ENCODE measurements at places on chromosomes 1 and 21.

DNA sequence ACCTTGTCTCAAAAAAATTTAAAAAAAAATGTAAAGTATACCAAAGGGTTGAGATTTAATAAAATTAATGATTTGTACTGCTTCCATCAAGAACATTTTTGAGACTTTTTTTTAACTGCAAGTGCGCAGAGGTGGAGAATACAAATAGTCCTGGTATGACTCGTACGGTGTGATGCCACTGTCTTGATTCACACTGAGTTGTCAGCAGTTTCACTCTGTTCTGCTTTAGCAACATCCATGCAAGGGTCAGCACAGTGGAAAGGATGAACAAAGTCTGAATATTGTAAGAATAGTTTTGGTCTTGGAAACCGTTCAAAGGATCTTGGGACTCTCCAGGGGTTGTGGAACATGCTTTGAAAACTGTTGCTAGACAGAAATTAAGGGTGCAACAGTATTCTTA is 40.2 kb downstream of the EXO1 start:
- DNase-seq = peak; percentile 40

DNA sequence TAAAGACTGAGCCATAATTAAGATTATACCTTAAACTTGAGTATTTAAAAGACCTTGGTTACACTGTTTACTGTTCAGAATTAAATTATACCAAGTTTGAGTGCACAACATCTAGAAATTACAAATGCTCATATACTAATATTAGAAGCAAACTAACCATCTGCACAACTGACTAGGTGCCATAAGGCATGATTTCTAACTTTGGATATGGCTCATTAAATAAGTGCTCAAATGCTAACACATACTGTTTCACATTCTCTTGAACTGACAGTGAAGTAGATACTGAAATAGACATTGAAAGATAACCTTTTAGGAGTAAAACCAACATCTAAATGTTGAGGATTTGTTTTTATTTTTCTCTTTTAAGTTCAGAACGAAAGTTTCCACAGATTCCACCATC is 74.1 kb downstream of the PRKAA2 start:
- no peak for DNase-seq

DNA sequence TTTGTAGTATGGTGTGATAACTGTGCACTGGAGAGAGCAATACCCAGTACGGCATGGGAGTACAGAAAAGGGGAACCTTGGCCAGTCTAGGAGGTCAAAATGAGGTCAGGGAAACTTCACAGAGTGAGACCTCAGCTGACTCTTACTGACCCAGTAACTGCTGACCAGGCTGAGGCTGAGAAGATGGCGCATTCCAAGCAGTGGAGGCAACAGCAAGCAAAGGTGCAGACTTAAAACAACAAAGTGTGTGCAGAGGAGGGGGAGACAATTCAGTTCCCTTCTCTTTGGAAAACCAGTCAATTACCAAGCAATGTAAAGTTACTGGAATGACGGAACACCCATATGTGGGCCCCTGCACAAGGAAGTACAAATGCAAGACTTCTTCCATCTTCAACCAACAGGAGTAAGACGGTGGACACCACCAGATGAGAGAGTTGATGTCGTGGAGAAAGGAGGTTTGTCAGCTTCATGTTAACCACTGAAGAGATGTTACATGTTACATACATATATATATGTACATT is 54.6 kb upstream of the PRDX6 start:
- DNase-seq = no peak

- DNase-seq = no peak
Observed at GRCh38 chr1:227560393-227561173, 2.8 kb upstream of the ZNF678 start.

DNA sequence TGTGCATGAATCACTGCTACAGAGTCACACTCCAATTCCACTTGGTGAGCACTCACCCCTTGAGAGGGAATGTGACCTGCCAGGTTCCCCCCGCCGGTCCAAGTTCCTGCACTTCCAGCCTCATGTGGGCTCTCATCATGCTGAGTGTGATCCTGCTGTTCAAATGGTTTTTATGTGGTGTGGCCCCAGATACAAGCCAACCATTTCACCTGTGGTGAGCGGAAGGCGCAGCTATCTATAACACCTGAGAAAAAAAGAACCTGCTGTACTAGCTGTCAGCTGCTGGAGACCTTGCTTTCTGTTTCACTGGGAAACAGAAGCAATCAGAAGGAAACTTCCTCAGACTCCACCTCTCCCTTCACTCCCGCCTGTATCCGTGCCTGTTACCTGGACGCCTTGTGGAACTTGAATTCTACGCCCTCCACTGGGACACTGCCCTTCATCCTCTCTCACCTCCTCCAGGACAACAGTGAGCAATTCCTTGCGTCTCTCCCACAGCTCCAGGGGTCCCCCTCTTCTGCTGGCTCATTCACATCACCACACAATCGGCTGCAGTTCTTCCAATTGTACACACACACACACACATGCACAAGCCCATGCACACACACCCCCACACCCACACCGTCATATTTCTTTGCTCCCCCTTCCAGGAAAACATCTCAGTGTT is 64.4 kb upstream of the RPL11 start:
- DNase-seq = no peak

DNA sequence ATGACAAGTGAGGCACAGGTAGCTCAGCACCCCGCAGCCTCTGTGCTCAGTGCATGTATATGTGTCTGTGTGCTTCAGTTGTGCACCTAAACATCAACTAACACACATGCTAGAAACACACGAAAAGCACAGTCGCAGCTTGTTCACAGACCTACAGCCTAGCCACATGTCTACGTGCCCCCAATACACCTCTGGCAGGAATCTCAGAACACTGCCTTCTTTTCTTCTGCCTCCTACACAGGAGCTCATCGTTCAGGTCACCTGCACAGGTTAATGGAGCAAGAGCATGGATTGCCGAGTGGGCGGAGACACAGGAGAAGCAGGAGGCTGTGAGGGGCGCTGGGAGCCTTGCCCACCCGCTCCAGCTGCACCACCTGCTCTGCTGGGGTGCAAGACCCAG is 31.7 kb downstream of the CTNNBIP1 start:
- DNase-seq = no peak

GRCh38 chr1:218468711-218469110 is 123.6 kb downstream of the TGFB2 start:
- no peak for DNase-seq

DNA sequence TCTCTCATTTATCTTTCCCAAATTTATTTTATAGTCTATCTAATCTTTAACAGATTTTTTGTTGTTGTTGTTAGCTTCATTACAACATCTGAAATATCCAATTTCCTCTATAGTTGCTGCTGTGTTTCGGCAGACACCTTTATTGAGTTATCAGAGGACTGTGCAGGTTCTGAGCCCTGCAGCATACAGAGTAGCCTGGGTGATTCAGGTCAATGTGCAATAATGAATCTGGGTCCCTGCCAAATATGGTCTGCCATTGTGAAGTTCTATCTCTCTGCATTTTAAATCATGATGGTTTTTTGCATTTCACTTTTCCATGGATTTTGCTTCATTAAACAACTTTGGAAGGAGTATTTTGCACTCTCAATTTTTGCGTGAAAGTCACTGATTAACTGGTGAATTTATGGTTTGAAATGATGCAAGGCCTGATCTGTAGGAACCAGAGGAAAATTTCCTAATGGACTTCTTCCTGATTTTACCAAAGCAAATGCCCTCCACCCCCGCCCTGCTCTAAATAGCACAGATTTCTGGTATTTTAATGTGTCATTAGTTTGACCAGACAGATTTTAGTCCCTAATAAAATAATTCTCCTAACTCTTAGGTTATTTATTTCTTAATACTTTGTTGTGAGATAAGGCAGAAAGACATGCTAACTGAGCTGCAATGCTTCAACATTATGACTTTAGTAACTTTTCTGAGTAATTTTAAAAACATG is 402.3 kb downstream of the PTBP2 start:
- DNase-seq = no peak

- DNase-seq = no peak
Observed at GRCh38 chr1:37036667-37037053, 2.3 kb upstream of the GRIK3 start.

GRCh38 chr1:37759451-37759850 is 5.5 kb downstream of the EPHA10 start:
- no peak for DNase-seq

DNA sequence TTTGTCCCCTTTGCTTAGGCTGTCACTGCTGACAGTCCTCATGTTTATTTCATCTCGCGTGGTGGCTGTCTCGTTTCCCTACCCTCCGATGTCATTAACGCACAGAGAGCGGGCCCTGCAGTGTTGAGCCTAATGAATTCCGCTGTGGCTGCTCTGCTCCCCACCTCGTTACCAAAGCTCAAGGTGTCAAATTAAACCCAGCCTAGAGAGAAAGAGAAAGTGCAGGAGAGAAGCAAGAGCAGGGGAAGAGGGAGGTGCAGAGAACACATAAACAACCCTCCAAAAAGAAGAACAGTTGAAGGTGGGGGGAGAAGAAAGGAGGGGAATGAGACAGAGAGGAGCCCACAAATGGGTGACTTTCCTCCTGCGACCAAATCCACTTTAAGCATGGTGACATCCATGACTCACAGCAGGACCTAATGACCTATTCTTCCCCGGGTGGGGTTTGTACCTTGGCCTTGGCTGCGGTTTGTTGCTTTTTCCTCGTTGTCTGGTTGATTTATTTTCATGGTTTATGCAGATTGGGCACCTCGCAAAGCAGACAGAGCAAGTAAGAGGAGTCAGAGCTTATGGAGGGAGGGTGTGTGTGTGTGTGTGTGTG is 92.5 kb downstream of the PBX1 start:
- DNase-seq = peak; percentile 72

- peak; percentile 54 for DNase-seq
Observed at GRCh38 chr1:246271516-246271915, 235.6 kb downstream of the SMYD3 start.

GRCh38 chr1:3899754-3900149 is 320 bp downstream of the C1orf174 start:
- no peak for DNase-seq

DNA sequence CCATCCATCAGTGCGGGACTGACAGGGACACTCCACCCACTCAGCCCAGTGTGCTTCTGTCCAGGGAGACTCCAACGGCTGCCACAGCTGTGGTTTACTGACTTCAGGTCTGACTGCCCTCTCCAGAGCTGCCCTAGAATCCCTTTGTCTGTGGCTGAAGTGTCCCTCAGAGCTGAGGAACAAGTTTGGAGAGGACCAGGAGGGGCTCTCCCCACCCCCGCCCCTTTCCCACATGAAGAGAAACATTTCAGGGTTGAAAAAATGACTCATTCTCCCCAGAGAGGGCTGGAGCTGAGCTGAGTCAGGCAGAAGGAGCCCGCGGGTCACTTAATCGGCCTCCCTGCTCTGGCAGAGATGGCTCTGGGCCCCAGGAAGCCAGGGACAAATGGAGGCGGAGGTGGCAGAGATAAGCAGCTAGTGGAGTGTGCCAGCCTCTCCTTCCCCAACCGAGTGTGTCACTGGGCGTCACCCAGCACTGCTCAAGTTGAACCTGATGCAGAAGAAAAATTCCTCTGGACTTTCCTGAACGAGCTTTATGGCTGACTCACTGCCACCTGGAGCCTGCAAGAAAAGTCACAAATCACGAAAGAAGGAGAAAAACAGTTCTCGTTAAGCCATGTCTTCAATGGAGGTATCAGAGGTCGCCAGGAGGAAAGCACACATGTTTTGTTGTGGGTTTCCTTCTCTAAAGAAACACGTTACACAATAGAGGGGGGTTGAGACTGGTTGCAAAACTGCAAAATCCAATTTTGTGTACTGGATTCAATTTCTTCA is 34.3 kb upstream of the ECE1 start:
- peak; percentile 88 for DNase-seq

DNA sequence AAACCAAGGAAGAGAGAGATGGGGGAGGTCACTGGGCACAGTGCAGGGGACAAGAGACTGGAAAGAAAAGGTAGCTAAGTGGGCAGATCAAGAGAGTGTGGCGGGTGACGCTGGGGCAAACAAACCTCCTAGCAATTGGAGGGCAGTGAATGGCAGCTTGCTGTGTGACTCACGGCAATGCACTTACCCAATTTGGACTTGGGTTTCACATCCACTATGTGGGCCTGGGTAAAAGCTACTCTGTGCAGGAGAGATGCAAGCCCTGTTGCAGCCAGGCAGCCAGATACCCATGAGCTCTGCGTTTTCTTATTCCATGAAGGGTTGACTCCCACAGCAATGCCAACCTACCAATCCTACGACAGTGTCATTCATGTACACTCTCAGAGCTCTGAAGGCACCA is 9.5 kb downstream of the PLXNA2 start:
- DNase-seq = peak; percentile 24

GRCh38 chr1:82700476-82700875 is 899.7 kb downstream of the ADGRL2 start:
- DNase-seq = no peak

DNA sequence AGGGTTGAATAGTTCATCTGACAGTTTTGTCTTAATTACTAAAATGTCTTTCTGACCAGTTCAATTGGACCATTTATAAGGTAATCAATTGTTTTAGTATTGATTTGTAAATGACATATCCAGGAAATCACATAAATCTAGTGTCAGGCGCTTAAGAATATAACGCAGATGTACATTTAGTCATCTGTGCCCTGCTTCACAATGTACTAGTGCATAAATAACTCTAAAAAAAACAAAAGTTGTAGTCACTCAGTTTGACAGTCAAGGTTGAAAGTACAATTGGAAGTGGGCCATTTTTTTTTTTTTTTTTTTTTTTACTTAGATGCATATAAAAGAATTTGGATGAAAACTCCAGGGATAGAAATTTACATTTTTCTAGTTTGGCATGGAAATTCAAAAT is 490.4 kb downstream of the PTPRC start:
- DNase-seq = peak; percentile 44

- no peak for DNase-seq
Observed at GRCh38 chr1:233364026-233364425, 36.5 kb downstream of the MAP3K21 start.

- DNase-seq = no peak
Observed at GRCh38 chr21:40672602-40673001, 174.4 kb downstream of the DSCAM start.

DNA sequence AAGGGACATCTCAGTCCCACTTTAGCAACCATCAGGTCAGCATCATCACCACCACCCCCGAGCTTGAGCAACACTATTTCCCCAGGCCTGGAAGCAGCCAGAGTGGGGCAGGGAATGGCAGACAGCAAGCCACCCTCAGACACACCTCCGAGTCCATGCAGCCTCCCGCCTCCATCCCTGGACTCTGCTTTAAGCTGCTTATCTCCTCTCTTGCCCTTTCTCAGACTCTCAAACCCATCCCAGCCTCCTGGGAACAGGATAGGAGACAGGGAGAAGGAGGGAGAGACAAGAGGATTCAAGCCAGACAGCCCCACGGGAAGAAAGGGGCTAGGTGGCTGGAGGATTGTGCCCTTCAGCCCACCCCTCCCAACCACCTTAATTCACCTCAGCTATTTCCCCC is 1.7 kb downstream of the PIAS3 start:
- DNase-seq = no peak

DNA sequence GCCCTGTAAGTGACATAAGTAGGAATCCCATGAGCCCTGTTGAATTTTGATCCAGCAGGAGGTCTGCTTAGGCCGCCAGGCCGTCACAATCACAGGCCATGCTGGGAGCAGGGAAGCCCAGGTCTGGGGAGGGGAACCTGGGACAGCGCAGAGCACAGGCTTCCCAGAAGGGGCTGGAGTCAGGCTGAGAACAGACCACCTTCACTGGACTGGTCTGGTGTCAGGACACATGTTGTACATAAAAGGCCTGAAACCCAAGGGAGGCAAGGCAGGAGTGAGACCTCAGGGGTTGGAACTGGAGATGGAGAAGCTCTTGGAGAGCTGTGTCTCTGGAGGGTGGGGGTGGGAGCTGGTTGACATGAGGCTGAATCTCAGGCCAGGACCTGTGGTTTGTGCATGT is 63.3 kb upstream of the ARTN start:
- DNase-seq = no peak
